Aorta (tissue), 5 donors: ENCODE measurements at places on chromosomes 16 and 17. TPM values are rescaled to one million over a fixed set of nuclear protein-coding genes. Genes with fewer than 3 reads are reported as not detected.

RHBDF2 gene
- 30.9 TPM for total RNA-seq

GRCh38 chr17:76726776-76727718 is at the start of gene METTL23:
TSS of gene METTL23 (plus strand) at chr17:76726839. CDS start at chr17:76729711, 2,872 bp downstream.
- H3K4me1 ChIP-seq: peaks cover 3% of the 10 kb centered on the region
- H3K4me3 ChIP-seq: peak within 1 kb of the TSS; percentile 87
- peak; percentile 95 for DNase-seq

WFIKKN2 gene
- total RNA-seq: 0.48 TPM

DNA sequence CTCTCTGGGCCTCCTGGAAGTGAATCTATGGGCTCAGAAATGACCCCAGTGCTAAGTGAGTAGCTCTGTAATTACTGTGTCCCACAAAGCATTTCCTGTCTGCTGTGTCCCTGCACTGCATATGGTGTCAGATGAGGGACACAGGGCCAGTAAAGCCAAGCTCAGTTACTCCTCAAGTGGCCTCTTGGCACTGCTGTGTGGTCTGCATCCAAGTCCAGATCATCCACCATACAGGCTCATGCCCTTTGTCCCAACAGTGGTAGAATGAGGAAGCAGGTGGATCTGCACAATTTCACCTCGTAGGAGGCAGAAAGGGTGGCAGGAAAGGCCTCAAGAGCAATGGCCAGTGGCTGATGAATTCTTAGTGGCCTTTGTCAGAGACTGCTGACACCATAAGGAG is 146.8 kb downstream of the SOX9 start:
- no peaks in the 10 kb centered on the region for H3K4me1 ChIP-seq
- DNase-seq: no peak
- H3K36me3 ChIP-seq: no peaks in the 10 kb centered on the region
- no peak overlapping the region for H3K27ac ChIP-seq
- no peaks in the 10 kb centered on the region for H3K27me3 ChIP-seq

DNA sequence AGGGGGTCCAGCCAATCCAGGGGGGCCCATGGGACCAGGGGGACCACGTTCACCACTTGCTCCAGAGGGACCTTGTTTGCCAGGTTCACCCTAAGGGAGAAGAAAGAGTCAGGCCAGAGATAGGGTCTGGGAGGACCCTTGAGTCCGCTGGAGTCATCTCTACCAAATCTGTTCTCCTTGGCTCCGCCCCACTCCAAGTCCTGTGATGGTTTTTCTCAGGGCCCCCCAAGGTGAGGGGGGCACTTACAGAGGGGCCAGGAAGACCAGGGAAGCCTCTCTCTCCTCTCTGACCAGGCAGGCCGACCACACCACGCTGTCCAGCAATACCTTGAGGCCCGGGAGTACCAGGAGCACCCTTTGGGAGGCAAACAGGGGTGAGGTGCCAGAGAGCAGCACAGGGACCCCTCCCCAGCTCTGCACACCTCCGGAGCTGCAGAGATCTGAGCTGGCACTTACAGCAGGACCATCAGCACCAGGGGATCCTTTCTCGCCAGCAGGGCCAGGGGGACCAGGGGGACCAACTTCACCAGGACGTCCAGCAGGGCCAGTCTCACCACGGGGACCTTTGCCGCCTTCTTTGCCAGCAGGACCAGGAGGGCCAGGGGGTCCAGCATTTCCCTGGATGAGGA is 12.4 kb downstream of the COL1A1 start:
- H3K27me3 ChIP-seq: no peaks in the 10 kb centered on the region
- no peak overlapping the region for H3K27ac ChIP-seq
- DNase-seq: no peak
- H3K36me3 ChIP-seq: peaks cover 7% of the 10 kb centered on the region
- H3K4me1 ChIP-seq: no peaks in the 10 kb centered on the region
- no peak overlapping the region for H3K4me3 ChIP-seq

JUP gene
- 35.7 TPM for total RNA-seq
